ENCODE measurements at places on chromosomes 5 and 9.

DNA sequence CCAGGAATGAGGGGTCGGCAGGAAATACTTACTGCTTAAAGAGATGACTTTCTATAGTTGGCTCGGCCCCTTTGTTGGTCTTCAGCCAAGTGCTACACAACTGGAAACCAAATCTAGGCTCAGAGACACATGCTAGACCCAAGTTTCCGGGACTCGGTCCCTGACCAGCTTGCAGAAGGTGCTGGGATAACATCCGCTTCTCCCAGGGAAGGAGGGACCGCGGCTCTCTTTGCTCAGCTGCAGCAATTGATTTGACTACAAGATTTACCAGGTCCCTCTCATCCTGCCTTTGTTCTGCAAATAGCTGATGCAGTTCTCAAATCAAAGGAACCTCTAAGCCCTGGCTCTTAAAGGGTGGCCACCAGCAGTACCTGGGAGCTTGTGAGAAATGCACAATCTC is 314.7 kb downstream of the MLLT3 start:
- no peak for DNase-seq

- DNase-seq = no peak
These were observed 9.2 kb downstream of the NPR3 start for GRCh38 chr5:32720300-32720699.

DNA sequence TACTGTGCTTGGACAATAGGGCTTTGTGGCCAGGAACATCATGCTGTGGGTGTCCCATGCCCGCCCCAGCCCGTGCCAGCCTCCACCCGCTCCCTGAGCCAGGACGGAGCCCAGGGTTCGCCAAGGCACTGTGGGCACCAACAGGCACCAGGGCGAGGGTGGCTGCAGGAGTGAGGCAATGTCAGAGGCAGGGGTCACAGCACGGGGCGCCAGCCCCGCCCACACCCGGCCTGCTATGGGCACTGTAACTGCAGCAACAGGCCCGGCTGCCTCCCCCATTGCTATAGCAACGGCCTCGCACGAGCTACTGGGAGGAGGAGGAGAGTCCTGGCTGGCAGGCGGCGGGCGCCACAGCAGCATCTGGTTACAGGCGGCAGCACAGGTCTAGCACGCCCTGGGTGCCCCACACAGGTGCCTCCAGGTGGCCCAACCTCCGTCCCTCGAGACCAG is 2.5 kb downstream of the ABCA2 start:
- no peak for DNase-seq

DNA sequence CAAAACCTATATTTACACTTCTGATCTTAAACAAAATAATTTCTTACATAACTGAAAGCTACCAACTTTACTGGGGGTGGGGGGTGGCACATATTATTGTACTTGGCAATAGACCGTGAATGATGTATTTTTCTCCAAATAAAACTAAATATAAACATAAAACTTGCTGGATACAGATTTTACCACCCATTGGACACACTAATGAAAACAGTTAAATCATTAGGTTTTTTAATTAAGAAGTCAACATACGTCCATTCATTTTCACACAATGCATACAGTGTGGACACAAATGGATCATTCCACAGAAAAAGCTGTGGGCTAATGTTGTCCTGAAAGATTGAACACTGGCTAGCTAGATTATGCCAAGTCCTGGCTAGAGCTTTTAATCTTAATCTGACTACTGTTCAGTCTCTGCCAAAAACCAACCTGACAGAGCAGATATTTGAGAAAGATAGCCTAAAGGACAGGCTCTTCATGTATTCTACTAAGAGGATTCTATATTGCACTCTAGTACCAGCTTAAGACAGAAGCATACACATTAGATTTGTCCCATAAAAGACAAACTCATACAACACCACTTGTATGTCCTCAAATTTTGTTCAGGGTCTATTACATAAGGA is 118.1 kb downstream of the SIL1 start:
- no peak for DNase-seq
